ENCODE measurements at places on chromosomes 7 and 10. TPM values are rescaled to one million over a fixed set of nuclear protein-coding genes. Genes with fewer than 3 reads are reported as not detected.

The IDI2 gene
- total RNA-seq, result not detected

- no peak for DNase-seq
These were observed 83.1 kb downstream of the CTNNA3 start for GRCh38 chr10:67612577-67613537.

DNA sequence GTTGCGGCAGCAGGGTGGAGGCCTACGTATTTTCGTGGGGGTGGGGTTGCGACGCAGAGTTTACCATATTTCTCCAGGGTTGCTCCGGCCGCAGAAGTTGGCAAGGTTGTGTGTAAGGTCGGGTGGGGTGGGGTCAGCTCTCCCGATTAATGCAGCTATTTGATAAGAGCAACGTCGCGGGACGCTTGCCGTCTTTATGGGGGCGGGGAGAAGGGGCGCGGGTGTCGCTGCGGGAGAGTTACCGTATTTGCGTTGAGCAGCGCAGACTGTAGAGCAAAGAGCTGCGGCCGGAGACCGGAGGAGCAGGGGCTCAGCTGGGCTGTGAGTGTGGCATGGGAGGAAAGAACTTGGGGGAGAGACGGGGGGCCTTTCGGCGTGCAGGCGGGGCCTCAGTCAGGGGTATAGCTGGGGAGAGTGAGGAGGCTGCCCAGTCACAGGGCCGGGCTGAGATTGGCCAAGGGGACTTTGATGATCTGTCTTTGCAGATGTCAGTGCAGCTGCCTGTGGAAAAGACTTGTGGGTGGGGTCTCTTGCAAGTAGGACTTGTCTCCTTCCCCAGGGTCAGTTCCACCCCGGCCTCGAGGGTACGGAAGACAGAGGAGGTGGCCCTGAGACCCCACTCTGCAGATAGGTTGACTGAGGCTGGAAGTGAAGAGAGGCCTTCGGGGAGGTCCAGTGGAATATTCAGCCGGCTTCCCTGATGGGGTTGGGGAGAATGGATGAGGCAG lies 26.6 kb downstream of the ZNF775 start:
- DNase-seq, result no peak

GRCh38 chr7:151572136-151572535 lies 52.4 kb upstream of the RHEB start:
- no peak for DNase-seq

DNA sequence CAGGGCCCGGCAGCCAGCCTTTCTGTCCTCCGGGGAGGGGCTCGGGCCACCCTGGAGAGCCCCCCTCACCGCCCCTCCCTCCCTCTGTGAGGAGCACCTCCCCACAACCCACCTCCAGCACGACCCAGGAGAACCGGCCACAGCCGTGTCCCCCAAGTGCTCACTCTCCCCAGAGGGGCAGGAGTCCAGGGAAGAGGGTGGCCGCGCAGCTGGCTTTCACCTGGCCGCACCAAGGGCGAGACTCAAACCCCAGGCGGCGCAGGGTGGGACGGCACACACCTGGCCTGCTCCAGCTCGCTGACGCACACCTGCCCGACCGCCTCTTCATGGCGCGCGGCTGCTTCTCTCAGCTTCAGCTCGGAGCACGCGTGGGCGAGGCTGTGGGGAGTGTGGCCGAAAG lies 73.4 kb downstream of the CFAP46 start:
- peak; percentile 4 for DNase-seq

The SLC18A3 gene
- total RNA-seq, result 0.20 TPM

- DNase-seq, result no peak
These were observed 11.8 kb downstream of the NCOA4 start for GRCh38 chr10:46018453-46019176.

The CPXM2 gene
- total RNA-seq, result 0.18 TPM

GRCh38 chr7:41013117-41013516 lies 689.8 kb downstream of the INHBA start:
- no peak for DNase-seq

The FXYD4 gene
- total RNA-seq, result not detected

The MMRN2 gene
- total RNA-seq, result 1.6 TPM

The OPN1SW gene
- total RNA-seq, result not detected

DNA sequence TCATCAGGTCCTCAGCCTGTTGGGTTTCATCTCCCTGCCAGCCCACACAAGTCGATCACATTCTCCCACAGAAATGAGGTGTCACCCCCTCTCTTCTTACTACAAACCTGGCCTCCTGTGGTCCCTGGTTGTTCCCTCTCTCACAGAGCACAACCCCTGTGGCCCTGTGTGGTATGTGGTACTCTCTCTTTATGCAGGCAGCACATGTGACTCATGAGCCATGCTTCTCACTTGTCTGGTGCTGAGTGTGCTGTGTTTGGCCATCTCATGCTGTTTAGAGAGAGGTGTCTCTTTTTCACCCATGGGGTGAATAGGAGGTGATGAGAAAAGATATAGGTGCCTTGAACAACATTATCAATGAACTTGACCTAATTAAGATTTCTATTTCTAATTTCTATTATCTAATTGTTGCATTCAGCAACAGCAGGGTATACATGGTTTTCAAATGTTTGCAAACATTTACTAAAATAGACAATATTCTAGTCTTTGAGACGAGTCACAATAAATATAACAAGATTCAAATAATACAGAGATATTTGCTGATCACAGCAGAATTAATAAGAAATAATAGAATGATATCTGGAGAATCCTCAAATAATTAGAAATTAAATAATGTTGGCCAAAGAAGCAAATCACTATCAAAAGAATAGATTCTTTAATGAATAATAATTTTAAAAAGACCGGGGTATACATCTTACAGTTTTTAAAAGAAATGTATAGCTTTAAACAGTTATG lies 633.8 kb upstream of the IGFBP3 start:
- DNase-seq, result no peak

- DNase-seq, result no peak
These were observed 530.9 kb upstream of the AUTS2 start for GRCh38 chr7:69067397-69067796.

GRCh38 chr7:121831801-121832200 lies 41.2 kb upstream of the PTPRZ1 start:
- DNase-seq, result no peak
